Kidney tubule cell (primary cell): ENCODE measurements at places on chromosomes 16 and 17.

DNA sequence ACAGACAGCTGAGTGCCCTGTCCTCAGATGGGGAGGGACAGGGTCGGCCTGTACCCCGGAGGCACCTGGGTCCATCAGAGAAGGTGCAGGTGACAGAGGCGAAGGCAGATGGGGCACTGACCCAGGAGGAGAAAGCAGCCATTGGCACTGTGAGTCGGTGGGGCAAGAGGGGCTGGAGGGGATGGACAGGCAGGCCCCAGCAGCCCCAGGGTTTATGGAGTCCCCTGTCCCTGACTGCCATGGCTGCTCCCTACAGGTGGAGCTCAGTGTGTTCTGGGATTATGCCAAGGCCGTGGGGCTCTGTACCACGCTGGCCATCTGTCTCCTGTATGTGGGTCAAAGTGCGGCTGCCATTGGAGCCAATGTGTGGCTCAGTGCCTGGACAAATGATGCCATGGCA lies 32.1 kb downstream of the ANKRD40 start:
- no peak for DNase-seq

DNA sequence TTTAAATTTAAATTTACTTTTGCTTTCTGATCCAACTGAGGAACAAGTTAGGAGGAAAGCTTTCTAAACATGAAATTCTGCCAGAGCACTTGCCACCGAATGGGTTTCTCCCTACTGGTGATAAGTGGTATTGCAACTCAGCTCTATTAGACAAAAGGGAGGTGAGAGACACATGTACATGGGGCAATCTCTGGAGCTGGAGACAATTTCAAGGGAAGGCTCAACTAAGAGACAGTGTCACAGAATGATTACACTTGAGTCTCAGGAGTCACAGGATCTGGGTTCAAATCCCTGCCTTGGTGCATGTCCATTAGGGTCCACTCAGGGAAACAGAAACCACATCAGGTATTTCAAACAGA lies 37.4 kb downstream of the SOCS1 start:
- no peak for DNase-seq

DNA sequence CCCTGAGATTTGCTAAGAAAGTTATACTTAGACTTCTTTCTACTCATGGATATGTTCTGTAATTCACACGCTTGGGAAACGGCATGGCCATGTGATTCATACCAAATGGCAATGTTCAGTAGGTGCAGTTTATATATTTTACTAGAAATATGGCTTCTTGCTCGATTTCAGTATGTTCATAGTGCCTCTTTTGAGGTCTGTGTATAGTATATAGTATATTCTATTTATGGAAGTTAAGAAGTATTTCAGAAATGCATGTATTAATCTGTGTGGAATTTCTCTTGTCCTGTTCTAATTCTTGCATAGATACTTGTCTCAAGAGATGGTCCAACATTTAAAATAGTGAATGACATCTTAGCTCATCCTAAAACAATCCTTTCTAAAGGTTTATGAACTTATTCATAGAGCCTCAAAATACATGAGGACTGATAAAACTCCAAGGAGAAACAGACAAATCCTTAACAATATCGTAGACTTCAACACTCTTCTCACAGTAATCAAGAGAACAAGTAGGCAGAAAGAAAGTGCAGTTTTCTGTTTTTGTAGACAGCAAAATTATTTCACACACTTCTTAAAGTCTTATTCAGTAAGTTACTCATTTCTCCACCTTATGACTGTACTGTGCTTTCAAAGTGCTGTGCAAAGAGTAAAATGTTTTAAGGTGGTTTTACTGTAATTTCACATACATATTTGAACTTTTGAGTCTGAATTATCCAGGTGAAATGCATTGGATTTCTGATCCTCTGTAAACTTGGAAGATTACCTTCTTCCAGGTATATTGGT lies 11.1 kb downstream of the BPTF start:
- DNase-seq, result no peak

DNA sequence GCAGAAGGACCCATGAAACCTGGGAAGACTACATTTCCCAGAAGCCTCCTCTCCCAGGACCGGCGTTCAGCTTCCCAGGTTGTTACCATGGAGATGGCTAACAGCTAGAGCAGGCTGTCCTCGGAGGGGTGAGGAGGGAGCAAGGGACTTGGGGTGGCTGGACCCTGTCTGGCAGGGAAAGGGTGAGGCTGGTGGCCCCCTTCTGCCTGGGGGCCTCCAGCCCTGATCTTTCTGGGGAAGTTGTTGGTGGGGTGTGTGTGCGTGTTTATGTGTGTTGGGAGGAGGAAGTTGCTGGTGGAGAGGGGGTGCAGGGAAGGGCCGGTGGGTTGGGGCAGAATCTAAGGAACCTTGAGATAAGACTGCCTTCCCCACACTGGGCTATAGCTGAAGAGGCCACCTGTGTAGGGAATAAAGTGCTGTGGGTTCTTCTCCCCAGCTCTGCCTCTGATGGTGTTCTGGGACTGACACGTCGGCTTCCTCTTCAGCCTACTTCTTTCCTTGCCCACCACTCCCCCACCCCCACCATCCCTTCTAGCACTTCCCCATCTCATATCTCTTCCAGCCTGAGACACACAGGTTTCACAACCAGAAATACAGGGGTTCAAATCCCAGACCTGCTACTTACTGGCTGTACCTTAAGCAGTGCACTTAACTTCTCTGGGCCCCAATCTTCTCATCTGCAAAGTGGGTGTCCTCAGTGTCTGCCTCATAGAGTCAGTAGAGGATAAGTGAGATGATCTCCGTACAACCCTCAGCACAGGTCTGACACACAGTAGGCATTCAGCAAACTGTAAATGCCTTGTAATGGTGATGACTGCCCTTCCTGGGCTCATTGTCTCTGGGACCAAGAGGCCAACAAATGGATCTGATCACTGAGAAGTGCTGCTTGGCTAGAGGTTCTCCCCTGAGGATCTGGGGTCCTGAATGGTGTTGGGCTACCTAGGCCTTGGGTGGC lies at the start of gene DRC7:
Gene DRC7, plus strand, starts transcription at position 82 of the 955 bp plus-strand sequence. CDS start 3,144 bp downstream, outside the sequence.
- peak; percentile 72 for DNase-seq

DNA sequence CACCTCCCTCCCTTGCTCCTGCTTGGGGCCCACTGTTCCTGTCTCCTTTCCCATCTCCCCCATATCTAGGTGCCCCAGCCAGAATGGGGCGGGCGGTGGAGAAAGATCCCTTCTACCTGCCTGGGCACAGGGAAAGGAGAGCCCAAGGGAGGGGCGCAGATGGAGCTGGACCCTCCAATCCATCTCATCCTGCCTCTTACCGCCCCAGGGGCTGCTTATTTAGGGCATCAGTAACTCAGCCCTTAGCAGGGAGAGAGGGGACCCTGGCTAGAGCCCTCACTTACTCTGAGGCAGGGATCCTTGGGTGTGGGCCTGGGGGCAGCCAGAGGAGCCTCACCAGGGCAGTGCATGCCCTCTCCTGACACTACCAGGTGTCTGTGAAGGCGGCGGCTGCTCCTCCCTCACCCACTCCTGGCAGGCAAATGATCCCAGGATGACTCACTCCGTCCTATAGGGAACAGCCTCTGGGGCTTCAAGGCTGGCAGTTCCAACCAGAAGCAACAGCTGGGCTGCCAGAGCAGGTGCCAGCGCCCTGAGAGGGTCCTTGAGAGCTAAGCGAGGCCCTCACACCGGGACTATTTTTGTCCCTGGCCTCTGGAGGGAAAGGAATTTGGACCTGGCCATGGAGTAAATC lies 16.3 kb upstream of the BCAR1 start:
- peak; percentile 87 for DNase-seq

DNA sequence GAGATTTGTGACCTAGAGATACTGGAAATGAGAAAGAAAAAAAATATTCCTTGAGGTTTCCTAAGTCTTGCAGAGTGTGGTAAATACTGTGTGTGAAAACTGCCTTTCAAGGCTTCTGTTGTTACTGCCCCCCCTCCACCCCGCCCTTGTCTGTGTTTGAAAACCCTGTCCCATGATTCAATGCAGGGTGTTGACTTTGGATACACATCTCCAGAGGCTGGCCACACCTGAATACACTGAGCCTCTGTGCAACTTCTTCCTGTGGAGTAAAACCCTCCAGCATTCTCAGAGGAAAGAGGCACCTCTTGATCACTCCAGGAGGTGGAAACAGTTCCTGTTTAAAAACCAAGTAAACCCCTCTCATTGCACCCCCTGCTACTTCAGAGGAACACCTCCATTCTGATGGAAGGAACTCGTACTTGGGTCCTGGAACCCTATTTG lies 123.0 kb upstream of the CACNG5 start:
- DNase-seq, result peak; percentile 65

DNA sequence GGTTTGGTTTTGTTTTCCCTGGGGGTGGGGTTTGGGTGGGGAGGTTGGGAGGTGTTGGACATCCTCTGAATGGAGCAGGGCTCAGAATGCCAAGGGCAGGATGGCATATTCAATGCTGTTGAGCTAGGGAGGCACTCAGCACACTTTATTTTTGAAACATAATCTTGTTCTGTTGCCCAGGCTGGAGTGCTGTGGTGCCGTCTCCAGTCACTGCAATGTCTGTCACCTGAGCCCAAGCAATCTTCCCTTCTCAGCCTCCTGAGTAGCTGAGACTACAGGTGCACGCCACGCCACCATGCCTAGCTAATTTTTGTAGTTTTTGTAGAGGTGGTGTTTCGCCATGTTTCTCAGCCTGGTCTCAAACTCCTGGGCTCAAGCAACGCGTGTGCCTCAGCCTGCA lies 186.1 kb downstream of the RPTOR start:
- no peak for DNase-seq

- no peak for DNase-seq
These were observed 126.1 kb downstream of the SEC14L1 start for GRCh38 chr17:77266891-77267341.

DNA sequence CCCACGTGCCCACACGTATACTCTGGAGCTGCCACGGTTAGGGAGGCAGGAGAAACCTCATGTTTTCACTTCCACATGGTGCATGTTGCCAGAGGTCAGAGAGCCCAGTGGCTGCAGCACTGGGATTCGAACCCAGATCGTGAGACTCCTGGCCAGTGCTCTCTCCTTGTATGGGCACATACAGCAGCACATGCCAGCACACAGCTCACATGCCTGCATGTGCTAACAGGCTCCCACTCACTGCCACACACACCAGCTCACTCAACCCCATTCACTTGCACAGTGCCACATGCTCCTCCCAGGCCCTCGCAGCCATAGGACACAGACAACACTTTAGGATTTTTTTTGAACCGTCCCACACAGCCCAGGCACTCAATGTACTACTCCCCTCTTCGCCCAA lies 49.5 kb upstream of the MRPS23 start:
- DNase-seq, result no peak

- peak; percentile 36 for DNase-seq
These were observed 16.6 kb downstream of the KRT9 start for GRCh38 chr17:41555105-41555887.

- no peak for DNase-seq
These were observed 1.5 kb downstream of the SOCS7 start for GRCh38 chr17:38353086-38353604.

- DNase-seq, result peak; percentile 78
These were observed 2.3 kb downstream of the STX1B start for GRCh38 chr16:31008149-31008548.

GRCh38 chr17:9212376-9213302 lies 191.3 kb downstream of the NTN1 start:
- DNase-seq, result no peak

GRCh38 chr17:44655983-44656710 lies at the start of gene MEIOC:
Gene MEIOC, plus strand, starts transcription at chr17:44656468. Its CDS starts 146 bp downstream, at chr17:44656614.
- peak; percentile 22 for DNase-seq

- DNase-seq, result no peak
These were observed 231.2 kb downstream of the KATNIP start for GRCh38 chr16:27781195-27781524.

- DNase-seq, result no peak
These were observed 12.2 kb upstream of the SLX4 start for GRCh38 chr16:3623642-3624041.

- no peak for DNase-seq
These were observed 181.6 kb upstream of the C17orf78 start for GRCh38 chr17:37194208-37194607.

DNA sequence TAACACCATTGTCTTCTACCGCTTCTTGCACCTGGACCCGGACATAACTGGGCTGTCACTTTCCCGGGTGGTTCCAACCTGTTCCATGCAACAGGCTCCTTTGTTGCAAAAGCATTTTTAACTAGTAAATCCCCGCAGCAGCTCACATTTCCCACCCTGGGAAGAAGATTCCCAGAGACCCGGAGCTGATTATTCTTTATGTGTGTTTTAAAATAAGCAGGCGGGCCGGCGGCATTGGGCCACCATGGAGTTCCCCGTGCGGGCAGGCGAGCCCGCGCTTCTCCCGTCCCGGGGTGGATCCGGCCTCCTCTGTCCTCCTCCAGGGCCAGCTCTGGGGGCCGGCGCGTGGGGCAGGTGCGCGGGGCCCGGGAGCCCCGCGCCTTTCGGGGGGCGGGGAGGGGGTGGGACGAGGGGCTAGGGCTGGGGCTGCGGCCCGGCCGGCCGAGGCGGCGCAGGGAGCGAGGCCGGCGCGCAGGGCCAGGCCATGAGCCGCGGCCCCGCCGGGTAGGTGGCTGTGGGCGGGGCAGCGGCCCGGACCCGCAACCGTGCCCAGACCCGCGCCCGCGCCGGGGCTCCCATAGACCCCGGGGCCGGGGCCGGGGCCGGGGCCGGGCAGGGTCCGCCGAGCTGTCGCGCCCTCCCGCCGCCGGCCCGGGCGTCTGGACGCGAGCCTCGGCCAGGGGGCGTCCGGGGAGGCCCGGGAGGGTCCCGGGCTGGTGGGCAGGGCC lies 1.7 kb downstream of the CRAMP1 start:
- DNase-seq, result peak; percentile 11

GRCh38 chr17:78338486-78339259 lies 21.2 kb downstream of the SOCS3 start:
- DNase-seq, result peak; percentile 75

DNA sequence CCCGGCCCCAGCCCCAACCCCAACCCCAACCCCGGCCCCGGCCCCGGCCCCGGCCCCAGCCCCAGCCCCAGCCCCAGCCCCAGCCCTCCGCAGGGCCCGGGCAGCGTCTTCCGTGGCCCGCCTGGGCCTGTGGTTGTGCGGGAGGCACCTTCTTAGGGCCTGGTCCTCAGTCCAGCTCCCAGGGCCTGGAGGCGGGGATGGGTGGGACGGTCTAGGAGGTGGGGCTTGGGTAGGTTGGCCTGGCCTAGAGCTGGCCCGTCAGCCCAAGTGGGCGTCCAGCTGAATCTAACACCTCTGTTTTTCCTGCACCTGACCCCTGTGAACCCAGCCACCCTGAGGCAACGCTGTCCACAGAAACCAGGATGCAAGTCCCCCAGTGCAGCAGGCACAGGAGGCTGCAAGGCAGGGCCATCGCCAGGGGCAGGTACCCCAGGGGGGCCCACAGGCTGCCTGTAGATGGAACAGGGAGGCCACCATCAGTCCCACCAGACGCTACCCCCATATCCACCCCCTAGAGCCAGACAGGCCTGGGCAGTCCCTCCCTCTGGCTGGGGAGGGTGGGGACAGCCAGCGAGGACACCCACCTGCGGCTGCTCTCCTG lies 8.8 kb downstream of the MSLN start:
- no peak for DNase-seq

- no peak for DNase-seq
These were observed 6.1 kb downstream of the C16orf46 start for GRCh38 chr16:81070979-81071378.

GRCh38 chr16:28140788-28141618 lies 70.8 kb downstream of the XPO6 start:
- DNase-seq, result no peak

GRCh38 chr17:78174870-78175642 lies 6.7 kb downstream of the SYNGR2 start:
- DNase-seq, result peak; percentile 58

GRCh38 chr17:22273308-22273707 lies 581.0 kb downstream of the KCNJ18 start:
- no peak for DNase-seq
